ENCODE measurements at places on chromosomes 1 and 21.

DNA sequence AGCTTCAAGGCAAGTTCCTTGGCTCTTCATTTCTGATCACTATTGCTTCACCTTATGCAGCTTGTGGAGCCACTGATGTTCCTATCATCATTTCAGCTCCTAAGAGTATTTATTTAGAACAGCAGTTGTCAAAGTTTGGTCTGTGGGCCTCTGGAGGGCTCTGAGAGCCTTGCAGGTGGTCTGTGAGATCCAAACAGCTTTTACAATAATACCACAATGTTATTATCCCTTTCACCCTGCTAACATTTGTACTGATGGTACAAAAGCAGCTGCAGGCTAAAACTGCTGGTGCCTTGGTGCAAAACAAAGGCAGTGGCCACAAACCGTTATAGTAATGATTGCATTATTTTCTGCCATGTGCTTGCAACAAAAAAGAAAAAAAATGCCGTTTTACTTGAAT is 33.8 kb downstream of the PATJ start:
- H3K4me3 ChIP-seq = no peak overlapping the region
- H3K4me1 ChIP-seq = no peaks in the 10 kb centered on the region
- H3K27ac ChIP-seq = no peak overlapping the region
- H3K36me3 ChIP-seq = peaks cover 28% of the 10 kb centered on the region

GRCh38 chr1:154469844-154470560 is 32.0 kb upstream of the TDRD10 start:
- H3K4me3 ChIP-seq = no peak overlapping the region
- H3K27me3 ChIP-seq = no peaks in the 10 kb centered on the region
- no peak for DNase-seq
- H3K4me1 ChIP-seq = peaks cover 21% of the 10 kb centered on the region
- peaks cover 11% of the 10 kb centered on the region for H3K36me3 ChIP-seq

- no peaks in the 10 kb centered on the region for H3K36me3 ChIP-seq
- H3K27me3 ChIP-seq = no peaks in the 10 kb centered on the region
- no peak overlapping the region for H3K4me3 ChIP-seq
- H3K4me1 ChIP-seq = peaks cover 3% of the 10 kb centered on the region
- peak; percentile 28 for DNase-seq
- H3K27ac ChIP-seq = no peak overlapping the region
Observed at GRCh38 chr1:53552146-53552861, 93.1 kb downstream of the DMRTB1 start.

DNA sequence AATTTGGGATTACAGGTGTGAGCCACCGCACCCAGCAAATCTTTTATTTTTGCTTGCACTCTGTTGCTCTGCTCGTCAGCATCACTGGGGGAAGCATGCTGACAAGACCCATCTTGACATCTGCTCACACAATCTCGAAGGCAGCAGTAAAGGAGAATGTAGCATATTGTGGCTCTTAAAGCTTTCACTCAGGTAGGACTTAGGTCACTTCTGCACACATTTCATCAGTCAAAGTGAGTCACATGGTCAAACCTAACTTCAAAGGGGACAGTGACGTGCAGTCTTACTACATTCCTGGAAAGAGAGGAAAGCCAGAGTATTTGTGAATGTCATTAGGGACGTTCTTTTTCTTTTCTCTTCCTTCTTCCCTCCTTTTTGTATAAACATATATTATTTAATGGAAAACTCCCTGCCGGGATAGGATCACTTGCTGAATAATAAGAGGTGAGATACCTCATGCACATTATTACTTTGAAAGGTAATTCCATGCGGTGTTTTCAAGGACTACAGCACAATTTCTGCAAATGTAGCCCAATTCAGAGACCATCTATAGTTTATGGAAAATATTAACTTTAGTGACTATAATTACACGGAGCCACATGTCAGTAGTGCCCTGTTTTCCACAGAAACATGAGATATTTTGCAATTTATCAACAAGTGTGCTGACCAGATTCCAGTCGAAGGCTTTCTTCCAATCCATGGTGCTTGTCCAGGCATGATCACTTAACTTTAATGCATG is 19.3 kb upstream of the ACBD6 start:
- H3K27ac ChIP-seq = no peak overlapping the region
- H3K4me1 ChIP-seq = peaks cover 9% of the 10 kb centered on the region
- H3K27me3 ChIP-seq = no peaks in the 10 kb centered on the region

DNA sequence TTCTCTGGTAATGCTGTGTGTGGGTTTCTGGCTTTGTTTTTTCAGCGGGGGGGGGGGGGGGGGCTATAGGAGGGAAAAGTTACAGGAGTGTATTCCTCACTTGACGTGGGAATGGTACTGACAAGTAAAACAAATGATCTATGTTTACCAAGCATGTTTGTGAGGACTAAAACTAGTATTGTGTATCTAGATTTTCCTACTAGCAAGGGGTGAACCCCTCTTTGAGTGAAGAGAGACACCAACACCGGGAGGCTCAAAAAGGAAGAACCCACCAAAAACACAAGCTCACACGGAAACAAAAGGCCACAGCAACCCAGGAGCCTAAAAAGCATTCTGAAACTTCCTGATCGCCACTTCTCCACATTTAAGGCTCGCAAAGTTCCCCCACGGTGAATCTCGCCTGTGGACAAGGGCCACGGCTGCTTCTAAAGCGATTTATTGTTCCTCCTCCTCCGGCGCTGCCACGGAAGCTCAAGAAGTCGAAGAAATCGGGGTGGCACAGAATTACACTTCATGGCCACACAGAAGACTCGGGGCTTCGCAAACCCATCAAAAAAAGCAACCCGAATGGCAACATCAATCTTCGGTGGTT is 703 bp downstream of the PUM1 start:
- peak overlapping the region; percentile 98 for H3K27ac ChIP-seq
- peaks cover 42% of the 10 kb centered on the region for H3K4me1 ChIP-seq
- no peaks in the 10 kb centered on the region for H3K27me3 ChIP-seq
- H3K4me3 ChIP-seq = peak overlapping the region; percentile 80
- no peaks in the 10 kb centered on the region for H3K36me3 ChIP-seq
- no peak for DNase-seq

DNA sequence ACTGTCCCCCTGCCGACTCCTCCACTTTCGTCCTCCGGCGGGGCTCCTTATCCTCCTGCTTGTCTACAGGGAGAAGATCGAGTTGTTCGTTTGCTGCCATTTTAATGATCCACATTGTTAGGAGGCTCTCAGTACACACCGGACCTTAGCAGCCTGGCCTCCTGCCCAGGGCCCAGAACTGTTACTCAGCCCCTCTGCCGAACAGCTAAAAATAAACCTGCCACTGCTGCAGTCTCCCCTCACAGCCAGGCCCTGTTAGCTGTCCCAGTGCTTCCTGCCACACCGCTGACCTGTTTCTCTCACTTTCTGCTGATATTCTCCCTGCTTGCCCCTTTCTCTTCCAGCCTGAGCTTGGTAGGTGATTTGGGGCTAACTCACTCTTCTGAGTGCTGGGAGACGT is 8.3 kb downstream of the MAPKAPK2 start:
- H3K4me1 ChIP-seq = peaks cover 76% of the 10 kb centered on the region
- H3K27ac ChIP-seq = no peak overlapping the region
- no peak overlapping the region for H3K4me3 ChIP-seq
- DNase-seq = no peak
- no peaks in the 10 kb centered on the region for H3K27me3 ChIP-seq

DNA sequence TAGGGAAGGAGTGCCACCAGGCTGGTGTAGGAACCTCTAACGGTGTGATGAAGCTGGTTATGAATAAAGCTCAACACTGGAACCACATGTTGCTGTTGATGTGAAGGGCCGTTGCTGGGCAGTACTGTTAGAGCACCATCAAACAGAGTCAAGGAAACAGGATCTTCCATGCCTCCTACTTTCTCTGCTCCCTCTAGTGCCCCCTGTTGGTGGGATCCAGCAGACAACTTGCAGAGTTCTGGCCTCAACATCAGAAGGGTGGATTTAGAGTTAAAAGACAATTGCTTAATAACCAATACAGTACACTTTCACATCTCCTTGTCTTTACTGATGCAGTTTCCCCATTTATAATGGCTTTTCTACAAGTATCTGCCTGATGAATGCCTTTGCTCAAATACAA is 336.4 kb downstream of the NTNG1 start:
- no peak overlapping the region for H3K4me3 ChIP-seq
- H3K36me3 ChIP-seq = no peaks in the 10 kb centered on the region
- no peak overlapping the region for H3K27ac ChIP-seq
- peaks cover 13% of the 10 kb centered on the region for H3K27me3 ChIP-seq

- DNase-seq = no peak
- H3K4me3 ChIP-seq = no peak overlapping the region
- no peaks in the 10 kb centered on the region for H3K27me3 ChIP-seq
- peaks cover 13% of the 10 kb centered on the region for H3K36me3 ChIP-seq
Observed at GRCh38 chr1:8384577-8384976, 66.7 kb downstream of the SLC45A1 start.

- no peak overlapping the region for H3K27ac ChIP-seq
- no peak overlapping the region for H3K4me3 ChIP-seq
- H3K36me3 ChIP-seq = no peaks in the 10 kb centered on the region
- H3K4me1 ChIP-seq = no peaks in the 10 kb centered on the region
- H3K27me3 ChIP-seq = no peaks in the 10 kb centered on the region
Observed at GRCh38 chr1:7447736-7448135, 323.4 kb upstream of the VAMP3 start.

DNA sequence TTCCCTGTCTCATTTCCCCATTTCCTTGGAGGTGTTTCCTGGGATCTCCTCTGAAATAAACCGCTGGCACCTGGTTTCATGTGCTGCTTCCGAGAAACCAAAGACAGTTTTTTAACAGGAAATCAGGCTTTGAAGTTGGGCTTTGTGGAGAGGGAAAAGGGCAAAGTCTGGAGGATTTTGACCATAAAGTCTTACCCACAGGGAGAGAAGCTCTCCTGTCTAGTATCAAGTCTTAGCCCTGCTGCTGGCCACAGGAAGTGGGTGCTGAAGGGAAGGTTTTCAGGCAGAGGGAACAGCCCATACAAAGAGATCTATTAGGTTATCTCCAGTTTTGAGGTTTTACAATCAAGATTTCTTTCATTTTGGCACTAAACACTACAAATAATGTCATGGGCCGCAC is 29.3 kb downstream of the SLC5A9 start:
- DNase-seq = no peak
- H3K4me1 ChIP-seq = no peaks in the 10 kb centered on the region
- no peak overlapping the region for H3K4me3 ChIP-seq
- no peak overlapping the region for H3K27ac ChIP-seq

- peaks cover 46% of the 10 kb centered on the region for H3K4me1 ChIP-seq
- peak overlapping the region; percentile 73 for H3K4me3 ChIP-seq
- DNase-seq = no peak
- H3K27me3 ChIP-seq = no peaks in the 10 kb centered on the region
Observed at GRCh38 chr1:109398343-109399225, 866 bp upstream of the SORT1 start.

DNA sequence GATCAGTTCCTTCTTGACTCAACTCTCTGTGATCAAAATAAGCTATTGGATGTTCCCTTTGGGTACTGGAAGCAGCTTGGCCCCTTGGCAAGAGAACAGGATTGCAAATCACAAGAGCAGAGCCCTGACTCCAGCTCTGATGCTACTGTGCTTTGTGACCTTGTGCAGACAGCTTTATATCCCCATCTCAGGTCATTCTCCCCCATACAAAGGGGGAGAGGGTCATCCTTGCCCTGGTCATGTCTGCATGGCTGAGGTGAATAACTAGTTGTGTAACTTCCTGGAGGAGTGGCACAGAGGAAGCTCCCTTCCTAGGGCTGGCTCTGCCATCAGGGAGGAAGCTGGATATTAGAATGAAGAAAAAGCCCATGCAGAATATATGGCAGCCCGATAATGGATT is 142.9 kb downstream of the DHRS3 start:
- no peaks in the 10 kb centered on the region for H3K27me3 ChIP-seq
- no peak for DNase-seq
- H3K4me3 ChIP-seq = no peak overlapping the region
- peaks cover 46% of the 10 kb centered on the region for H3K4me1 ChIP-seq
- no peaks in the 10 kb centered on the region for H3K36me3 ChIP-seq

GRCh38 chr1:113538225-113538624 is 147.9 kb downstream of the MAGI3 start:
- no peak for DNase-seq

GRCh38 chr1:38183096-38183495 is 136.5 kb upstream of the POU3F1 start:
- peaks cover 3% of the 10 kb centered on the region for H3K27me3 ChIP-seq
- no peaks in the 10 kb centered on the region for H3K36me3 ChIP-seq
- H3K4me3 ChIP-seq = no peak overlapping the region
- no peaks in the 10 kb centered on the region for H3K4me1 ChIP-seq

DNA sequence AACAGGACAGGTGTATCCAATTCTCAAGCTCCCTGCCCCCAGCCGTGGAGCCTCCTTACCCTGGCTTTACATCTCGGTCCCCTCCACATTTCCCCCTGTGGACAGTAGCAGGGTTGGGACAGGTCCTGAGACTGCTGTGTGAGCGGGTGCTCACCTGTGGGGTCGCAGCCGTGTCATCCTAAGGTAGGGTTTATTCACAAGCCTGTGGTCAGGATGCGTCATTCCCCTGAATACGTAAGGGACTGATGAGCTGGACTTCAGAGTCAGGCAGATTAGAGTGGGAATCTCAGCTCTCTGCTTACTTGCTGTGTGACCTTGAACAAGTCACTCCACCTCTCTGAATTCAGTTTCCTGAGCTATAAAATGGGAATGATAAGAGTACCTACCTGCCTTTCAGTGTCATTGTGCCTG is 17.7 kb downstream of the ZNF362 start:
- H3K27me3 ChIP-seq = no peaks in the 10 kb centered on the region
- H3K36me3 ChIP-seq = peaks cover 39% of the 10 kb centered on the region
- peaks cover 21% of the 10 kb centered on the region for H3K4me1 ChIP-seq
- no peak overlapping the region for H3K4me3 ChIP-seq
- no peak overlapping the region for H3K27ac ChIP-seq
- DNase-seq = peak; percentile 72

- no peak overlapping the region for H3K4me3 ChIP-seq
- H3K27ac ChIP-seq = no peak overlapping the region
- no peaks in the 10 kb centered on the region for H3K4me1 ChIP-seq
- DNase-seq = no peak
- H3K36me3 ChIP-seq = no peaks in the 10 kb centered on the region
- no peaks in the 10 kb centered on the region for H3K27me3 ChIP-seq
Observed at GRCh38 chr21:25313829-25314228, 293.5 kb downstream of the MRPL39 start.

DNA sequence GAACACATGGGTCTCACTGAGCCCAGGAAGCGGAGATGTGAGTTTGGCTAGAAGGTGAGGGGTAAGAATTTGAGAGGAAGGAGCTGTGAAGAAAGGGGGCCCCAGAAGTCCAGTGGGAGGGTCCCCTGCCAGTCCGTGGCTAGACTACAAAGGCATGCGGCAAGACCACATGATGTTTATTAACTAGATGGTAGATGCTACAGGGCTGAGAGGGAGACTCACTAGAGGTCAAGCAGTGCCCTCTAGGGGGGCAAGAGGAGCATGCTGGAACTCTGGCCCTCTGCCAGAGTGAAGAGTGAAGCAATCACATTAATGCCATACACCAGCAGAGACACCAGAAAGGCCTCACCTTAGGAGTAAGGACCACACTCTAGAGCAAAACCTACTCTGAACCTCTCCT is 12.2 kb downstream of the KIAA0319L start:
- peak; percentile 37 for DNase-seq
- H3K4me1 ChIP-seq = peaks cover 15% of the 10 kb centered on the region
- no peak overlapping the region for H3K4me3 ChIP-seq
- H3K27me3 ChIP-seq = no peaks in the 10 kb centered on the region
- H3K36me3 ChIP-seq = peaks cover 12% of the 10 kb centered on the region
- H3K27ac ChIP-seq = no peak overlapping the region
